ENCODE measurements at places on chromosomes 4 and X.

DNA sequence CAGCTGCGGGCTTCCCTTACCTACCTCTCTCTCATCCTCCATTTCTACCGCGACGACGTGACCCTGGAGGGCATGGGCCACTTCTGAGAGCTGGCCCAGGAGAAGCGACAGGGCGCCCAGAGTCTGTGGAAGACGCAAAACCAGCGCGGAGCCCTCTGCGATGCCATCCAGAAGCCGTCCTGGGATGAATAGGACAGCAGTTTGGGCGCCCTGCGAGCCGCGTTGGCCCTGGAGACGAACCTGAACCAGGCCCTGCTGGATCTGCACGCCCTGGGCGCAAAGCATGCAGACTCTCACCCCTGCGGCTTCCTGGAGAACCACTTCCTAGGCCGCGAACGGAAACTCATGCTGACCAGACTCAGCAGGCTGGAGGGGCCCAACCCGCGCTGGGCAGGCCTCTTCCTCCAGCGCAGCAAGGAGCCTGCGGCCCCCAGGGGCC lies 52.7 kb upstream of the TMPRSS11F start:
- no peak for DNase-seq

- DNase-seq: no peak
Measured at GRCh38 chrX:78181307-78181706, 41.9 kb upstream of the TAF9B start.

DNA sequence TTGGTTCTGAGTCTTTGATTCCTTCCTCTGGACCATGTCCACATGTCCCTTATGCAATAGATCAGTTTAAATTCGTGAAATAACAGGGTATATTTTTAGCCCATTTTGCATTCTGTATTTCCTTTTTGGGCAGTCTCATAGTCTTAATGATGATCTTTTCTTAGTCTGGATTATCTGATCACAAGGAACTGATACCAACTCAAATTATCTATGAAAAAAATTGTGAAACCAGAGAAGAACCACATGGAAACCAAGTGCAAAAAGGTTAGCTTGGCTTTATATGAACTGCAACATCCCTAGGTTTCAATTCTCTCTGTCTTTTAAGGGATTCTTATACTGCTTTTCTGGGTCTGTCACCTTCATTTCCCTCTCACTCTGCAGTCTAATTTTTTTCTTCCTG lies 608.6 kb upstream of the AADAT start:
- no peak for DNase-seq

DNA sequence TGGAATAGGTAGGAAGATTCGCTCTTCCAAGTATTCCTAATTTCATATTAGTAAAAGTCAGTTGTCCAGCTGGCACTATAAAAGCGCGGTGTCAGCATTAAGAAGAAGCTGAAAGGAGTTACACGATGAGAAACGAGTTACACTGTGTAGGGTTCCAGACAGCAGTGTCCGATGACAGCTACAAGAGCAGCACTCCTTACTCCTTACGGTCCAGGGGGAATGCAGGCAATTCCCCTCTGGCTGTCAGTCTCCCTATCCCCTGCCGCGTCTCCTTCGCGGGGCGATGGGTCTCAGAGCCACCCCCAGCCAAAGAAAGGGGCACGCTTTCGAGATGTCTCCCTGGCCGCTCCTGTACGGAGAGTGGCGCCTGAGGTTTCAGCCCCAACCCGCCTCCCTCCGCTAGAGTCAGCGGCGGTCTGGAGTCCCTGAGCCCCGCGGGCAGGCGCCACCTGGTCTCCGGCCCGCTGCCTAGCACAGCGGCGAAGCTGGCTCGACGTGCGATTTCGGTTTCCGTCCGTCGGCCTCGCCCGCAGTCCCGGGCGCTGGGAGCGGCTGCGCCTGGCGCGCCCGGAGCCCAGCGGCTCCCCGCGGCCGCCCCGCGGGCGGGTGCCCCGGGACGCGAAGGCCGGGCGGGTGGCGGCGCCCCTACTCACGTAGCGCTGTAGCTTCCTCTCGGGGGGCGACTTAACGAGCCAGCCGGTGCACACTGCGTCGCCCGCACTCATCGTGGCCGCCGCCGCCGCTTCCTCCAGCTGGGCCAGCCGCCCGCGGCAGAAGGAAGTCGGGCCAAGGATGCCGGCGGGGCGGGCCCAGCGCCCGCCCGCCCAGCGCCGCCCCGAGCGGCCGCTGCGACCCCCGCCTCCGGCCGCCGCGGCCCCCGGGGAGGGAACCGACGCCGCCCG lies at the start of gene GAB3:
Gene GAB3, minus strand, starts transcription at position 777 of the 902 bp plus-strand sequence. Its CDS starts 52 bp downstream, at position 725.
- peak; percentile 65 for DNase-seq

GRCh38 chrX:107752714-107753113 lies 22.9 kb downstream of the TSC22D3 start:
- DNase-seq: no peak

DNA sequence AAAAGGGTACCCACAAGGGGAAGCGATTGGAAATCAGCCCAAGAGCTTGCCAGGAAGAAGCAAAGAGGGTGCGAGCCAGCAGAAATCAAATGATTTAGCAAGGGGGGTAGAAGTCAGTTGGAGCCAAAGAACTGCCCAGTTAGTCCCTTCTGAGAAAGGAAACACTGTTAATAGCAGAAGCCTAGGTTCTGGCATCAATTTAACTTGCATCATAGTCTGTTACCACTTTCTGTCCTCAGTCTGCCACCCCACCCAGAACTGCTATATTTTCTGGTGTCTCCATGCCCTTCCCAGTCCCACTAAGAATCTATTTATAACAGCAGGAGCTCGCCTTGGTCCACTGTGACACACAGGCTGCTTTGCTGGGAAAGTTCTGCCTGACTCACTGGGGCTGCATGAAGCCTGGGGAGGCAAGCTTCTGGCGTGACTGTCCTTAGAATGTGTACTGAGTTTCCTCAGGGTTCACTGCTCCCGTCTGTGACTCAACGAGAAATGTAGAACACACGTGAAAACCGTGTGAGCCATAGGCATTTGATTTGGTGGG lies 157.8 kb upstream of the TTC29 start:
- no peak for DNase-seq

DNA sequence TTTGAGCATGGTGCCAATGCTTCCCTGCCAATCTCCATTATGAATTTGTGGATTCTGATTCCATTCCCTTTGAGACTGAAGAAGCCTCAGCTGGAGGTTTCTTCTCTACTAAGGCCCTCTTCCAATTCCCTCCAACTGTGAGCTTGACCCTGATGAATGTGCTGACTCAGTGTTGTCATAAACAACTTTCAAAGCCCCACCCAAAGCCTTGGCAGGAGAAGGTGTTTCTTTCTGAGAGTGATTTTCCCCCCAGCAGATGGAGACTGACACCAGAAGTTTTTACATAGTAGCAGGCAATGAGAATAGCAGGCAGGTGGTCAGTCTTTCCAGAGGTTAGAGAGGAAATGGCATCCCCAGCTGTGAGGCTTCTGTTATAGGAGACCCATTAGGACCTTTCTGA lies 53.1 kb downstream of the OCRL start:
- no peak for DNase-seq
